ENCODE measurements at places on chromosomes 3 and 15. TPM values are rescaled to one million over a fixed set of nuclear protein-coding genes. Genes with fewer than 3 reads are reported as not detected.

GPR156 gene
- 0.08 TPM for polyA plus RNA-seq

SMAD6 gene
- 24.2 TPM for polyA plus RNA-seq

DNA sequence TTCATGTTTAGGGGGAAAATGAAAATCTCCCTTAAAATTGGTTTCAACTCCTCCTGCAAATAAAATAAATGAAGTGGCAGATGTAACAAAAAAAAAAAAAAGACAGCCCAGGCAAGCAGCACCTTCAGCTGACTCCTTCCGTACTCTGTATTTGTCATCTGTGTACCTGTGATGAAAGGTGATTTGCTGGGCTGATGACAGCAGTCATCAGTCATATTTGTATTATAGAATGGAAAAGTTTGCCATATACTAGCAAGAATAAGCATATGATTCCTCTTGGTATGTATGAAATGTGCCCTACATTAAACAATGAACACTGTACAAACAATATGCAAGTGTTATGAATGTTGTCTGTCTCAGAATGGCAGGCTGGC is 44.1 kb upstream of the WWTR1 start:
- DNase-seq, result no peak

GRCh38 chr3:27939521-27939920 is 217.4 kb upstream of the EOMES start:
- no peak for DNase-seq

CFAP100 gene
- polyA plus RNA-seq, result 7.7 TPM

GRCh38 chr15:34721802-34722438 is 32.9 kb downstream of the GJD2 start:
- DNase-seq, result peak; percentile 76

CCDC33 gene
- 4.3 TPM for polyA plus RNA-seq

GOLGA8S gene
- polyA plus RNA-seq, result 0.20 TPM

ATP13A3 gene
- polyA plus RNA-seq, result 26.6 TPM

TPRG1 gene
- polyA plus RNA-seq, result 3.7 TPM

CPEB1 gene
- 0.89 TPM for polyA plus RNA-seq

DNA sequence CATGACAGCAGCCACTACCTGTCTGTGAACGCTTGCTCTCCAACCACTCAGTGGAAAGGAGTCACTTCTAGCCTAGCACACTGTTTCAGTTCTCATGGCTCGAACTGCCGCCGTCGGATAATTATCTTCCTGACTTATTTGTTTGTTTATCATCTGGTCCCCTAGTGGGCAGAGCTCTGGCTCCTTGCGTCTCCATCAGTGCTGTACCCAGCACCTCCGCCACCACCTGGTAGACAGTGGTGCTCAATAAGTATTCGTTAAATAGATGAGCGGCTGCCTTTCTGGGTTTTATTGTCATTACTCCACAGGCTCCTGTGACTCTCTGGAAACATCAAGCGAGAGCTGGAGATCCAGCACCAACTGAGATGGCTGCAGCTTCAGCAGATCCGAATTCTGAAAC is 297.5 kb downstream of the NTRK3 start:
- DNase-seq, result no peak

- no peak for DNase-seq
Measured at GRCh38 chr3:159252274-159252673, 450.4 kb downstream of the MFSD1 start.

- DNase-seq, result no peak
Measured at GRCh38 chr3:151776259-151776740, 37.6 kb upstream of the AADAC start.

SH2D7 gene
- polyA plus RNA-seq, result 0.04 TPM

LPP gene
- 14.5 TPM for polyA plus RNA-seq

GRCh38 chr3:125351814-125352456 is 23.2 kb downstream of the ZNF148 start:
- DNase-seq, result no peak

Data from lung (tissue), 17 donors.